ENCODE measurements at places on chromosomes 4 and X.

DNA sequence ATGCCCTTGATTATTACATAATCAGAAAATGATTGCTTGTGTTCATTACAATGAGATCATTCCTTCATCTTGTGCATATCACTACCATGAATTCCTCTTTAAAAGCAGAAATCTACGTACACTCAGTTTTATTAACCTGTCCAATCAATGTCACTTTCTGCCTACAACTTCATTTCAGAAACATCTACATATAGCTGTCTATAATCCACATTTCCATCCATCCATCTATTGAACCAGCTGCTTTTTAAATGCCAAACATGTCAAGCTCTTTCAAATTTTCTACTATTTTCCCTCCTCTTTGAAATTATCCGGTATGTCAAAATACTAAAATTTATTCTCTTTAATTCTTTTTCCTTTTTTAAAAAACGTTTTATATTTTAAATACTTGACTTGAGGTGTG lies 462.0 kb downstream of the GABRG1 start:
- DNase-seq = no peak

GRCh38 chrX:87728024-87728423 lies 210.4 kb downstream of the KLHL4 start:
- no peak for DNase-seq

DNA sequence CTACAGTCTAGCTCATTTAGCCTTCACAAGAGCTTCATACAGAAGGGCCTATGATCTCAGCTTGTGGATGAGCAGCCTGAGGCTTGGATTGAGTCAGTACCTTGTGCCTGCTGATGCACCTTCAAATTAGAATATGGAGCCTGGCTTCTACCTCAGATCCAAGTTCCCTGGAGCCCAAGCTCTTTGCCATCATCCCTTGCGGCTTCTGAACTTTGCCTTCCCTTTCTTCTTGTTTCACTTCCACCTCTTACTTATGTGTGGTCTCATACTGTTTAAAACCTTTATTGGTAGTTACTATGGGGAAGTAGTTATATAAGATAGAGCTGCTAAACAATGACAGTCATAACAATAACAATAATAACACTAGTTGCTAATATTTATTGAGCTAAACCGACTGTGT lies 84.3 kb upstream of the AFF2 start:
- DNase-seq = no peak

DNA sequence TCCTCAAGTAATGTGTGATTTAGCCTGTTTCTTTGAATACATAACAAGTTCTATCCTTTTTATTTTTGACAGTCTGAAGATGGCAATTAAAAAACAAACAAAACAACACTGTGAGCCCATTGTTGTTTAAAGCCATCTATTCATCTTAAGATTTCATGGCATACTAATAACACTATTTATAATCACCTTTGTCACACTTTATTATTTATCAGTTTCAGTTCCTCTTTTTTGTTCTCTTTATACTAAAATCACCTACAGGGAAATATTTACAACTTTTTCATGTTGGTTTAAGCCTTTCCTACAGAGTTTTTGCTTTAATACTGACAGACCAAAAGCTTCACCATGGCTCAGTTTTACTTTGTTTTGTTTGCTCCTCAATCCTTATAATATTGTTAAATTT lies 247.4 kb upstream of the CTSO start:
- DNase-seq = no peak

DNA sequence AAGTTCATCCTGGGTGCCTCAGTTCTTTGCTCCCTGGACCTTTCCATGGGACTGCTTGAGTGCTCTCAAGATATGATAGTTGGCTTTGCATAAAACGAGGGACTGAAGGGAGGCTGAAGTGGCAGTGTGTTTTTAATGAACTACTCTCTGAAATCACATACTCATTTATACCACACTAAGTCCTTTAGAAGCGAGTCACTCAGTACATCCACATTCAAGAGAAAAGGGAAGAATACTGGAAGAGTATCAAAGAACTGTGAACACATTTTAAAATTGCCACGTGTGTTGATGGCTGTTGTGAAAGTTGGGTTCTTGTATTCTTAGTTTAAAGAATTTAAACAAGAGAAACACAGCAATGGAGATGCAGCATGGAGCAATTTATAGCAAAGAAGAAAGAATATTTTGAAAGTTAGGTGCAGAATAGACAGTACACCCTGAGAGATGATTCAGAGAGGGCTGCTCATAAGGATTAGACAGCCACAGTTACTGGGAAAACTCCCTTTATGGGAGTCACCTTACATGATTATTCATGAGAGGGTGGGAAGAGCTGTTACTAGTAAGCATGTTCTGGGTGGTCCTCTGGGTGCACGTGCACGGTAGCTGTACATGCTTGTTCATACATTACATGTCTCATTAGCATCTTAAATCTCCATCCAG lies 380.7 kb downstream of the ADGRL3 start:
- no peak for DNase-seq

DNA sequence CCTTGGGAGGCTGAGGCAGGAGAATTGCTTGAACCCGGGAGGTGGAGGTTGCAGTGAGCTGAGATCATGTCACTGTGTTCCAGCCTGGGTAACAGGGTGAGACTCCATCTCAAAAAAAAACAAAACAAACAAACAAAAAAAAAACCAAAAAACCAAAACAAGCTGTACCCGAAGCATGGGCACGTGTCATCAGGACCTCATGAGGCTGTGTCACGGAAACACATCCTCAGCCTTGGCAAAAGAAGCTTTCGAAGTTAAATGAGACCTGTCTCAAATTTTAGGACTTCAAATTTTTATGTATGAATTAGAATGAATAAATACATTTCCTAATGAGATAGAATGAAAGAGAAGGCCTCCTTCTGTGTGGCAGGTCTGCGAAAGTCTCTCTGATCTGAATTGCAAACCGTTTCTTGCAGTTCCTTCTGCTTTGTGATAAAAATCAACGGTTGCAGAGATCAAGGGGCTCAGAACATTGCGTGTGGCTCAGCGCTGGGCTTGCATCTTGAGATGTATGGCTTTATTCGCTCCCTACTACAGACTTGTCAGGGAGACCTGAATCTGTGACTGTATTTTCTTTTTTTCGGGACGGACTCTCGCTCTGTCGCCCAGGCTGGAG lies 19.5 kb upstream of the CRLF2 start:
- no peak for DNase-seq

DNA sequence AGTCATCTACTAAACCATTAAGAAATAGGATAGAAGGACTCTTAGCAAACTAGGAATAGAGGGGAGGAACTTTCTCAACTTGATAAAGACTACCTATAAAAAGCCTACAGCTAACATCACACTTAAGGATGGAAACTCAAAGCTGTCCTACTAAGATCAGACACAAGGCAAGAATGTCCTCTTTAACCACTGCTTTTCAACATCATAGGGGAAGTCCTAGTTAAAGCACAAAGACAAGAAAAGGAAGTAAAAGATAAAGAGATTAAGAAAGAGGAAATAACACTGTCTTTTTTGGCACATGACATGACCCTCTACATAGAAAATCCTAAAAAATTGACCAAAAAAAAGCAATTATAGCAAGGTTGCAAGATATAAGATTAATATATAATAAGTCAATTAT lies 136.6 kb downstream of the FBXW7 start:
- DNase-seq = no peak

- DNase-seq = no peak
Observed at GRCh38 chrX:29397506-29397905, 810.3 kb downstream of the IL1RAPL1 start.

- DNase-seq = no peak
Observed at GRCh38 chr4:55311792-55312488, 34.1 kb upstream of the SRD5A3 start.

DNA sequence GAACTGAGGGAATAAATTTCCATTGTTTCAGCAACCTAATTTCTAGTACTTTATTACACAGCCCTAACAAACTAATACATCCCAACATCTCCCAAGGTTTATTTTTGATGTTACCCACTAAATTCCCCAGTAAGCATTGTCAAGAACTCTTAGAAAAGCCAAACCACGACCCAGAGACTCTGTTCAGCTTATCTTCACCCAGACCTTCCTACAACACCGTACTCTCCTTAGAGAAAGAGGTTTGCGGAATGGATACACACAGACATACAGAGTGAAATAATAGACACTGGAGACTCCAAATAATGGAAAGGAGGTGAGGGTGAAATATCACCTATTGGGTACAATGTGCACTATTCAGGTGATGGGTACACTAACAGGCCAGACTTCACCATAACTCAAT lies 75.6 kb downstream of the LRBA start:
- no peak for DNase-seq

DNA sequence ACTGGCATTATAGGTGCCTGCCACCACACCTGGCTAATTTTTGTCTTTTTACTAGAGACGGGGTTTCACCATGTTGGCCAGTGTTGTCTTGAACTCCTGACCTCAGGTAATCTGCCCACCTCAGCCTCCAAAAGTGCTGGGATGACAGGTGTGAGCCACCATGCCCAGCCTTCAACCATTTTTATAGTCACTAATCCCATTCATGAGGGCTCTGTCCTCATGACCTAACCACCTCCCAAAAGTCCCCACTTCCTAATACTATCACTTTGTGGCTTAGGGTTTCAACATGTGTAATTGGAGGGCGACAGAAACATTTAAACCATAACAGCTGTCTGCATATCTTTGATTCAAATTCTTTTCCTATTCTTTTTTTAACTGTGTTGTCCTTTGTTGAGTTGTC lies 229.6 kb upstream of the AGA start:
- DNase-seq = no peak

- no peak for DNase-seq
Observed at GRCh38 chr4:161767116-161767515, 396.7 kb downstream of the FSTL5 start.

- peak; percentile 85 for DNase-seq
Observed at GRCh38 chr4:153142700-153143438, 61.4 kb upstream of the TRIM2 start.

- DNase-seq = no peak
Observed at GRCh38 chr4:184328022-184328736, 110.5 kb upstream of the ENPP6 start.

DNA sequence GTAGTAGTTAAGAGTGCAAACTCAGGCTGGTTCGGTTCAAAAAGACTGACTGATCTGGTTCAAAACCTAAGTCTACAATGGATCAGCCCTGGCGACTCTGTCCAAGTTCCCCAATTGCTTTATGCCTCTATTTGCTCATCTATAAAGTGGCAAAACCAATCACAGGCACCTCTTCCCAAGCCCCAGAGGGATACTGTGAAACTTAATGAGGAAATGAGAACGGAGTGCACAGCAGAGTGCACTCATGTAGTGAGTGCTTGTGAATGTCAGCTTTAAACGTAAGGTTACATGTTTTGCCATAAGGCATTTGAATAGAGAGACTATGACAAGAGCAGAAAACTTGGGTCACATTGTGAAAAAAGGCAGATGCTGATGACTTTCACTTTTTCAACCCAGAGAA lies 199.7 kb upstream of the KLF3 start:
- DNase-seq = no peak

- no peak for DNase-seq
Observed at GRCh38 chr4:65747386-65747785, 77.1 kb upstream of the EPHA5 start.

- no peak for DNase-seq
Observed at GRCh38 chr4:48575964-48576363, 85.9 kb downstream of the ZAR1 start.

DNA sequence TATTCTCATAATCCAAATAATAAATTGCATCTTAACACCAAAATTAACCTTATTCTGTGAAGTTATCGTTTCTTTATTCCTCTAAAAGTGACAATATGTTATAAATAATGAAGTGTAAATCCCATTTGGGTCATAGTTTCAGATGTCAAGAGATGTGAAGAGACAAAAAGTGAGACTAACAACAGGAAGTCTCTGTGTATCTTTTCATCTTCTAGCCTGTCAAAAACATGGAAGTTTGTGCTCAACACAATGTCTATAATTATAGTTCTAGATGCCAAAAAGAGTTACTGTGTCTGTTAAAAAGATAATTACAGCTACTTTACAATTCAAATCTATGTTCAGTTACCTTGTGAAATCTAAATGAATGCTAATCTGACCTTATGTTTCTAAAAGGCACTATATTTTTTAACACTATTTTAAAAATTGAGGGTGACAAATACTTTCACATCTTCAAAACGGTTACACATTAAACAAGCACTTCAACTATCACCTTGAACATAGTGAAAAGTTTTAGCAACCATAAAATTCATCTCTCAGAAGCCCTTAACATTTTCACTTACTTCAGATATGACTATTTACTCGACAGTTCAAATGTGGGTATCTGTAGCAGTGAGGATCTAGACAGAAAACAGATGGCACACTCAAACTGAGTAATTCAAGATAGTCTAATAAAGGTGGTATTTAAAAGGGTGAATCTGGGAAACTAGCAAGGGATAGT lies 509.8 kb downstream of the ARAP2 start:
- DNase-seq = no peak

- DNase-seq = no peak
Observed at GRCh38 chr4:140163029-140163810, 9.2 kb upstream of the MAML3 start.

GRCh38 chrX:68842781-68843581 lies 14.2 kb downstream of the EFNB1 start:
- no peak for DNase-seq

- DNase-seq = no peak
Observed at GRCh38 chrX:97308171-97308570, 424.5 kb downstream of the RPA4 start.

- no peak for DNase-seq
Observed at GRCh38 chrX:12026481-12026880, 111.8 kb upstream of the FRMPD4 start.

- no peak for DNase-seq
Observed at GRCh38 chrX:130216320-130216719, 44.6 kb downstream of the RAB33A start.

GRCh38 chr4:129355031-129355430 lies 259.1 kb downstream of the C4orf33 start:
- DNase-seq = no peak

DNA sequence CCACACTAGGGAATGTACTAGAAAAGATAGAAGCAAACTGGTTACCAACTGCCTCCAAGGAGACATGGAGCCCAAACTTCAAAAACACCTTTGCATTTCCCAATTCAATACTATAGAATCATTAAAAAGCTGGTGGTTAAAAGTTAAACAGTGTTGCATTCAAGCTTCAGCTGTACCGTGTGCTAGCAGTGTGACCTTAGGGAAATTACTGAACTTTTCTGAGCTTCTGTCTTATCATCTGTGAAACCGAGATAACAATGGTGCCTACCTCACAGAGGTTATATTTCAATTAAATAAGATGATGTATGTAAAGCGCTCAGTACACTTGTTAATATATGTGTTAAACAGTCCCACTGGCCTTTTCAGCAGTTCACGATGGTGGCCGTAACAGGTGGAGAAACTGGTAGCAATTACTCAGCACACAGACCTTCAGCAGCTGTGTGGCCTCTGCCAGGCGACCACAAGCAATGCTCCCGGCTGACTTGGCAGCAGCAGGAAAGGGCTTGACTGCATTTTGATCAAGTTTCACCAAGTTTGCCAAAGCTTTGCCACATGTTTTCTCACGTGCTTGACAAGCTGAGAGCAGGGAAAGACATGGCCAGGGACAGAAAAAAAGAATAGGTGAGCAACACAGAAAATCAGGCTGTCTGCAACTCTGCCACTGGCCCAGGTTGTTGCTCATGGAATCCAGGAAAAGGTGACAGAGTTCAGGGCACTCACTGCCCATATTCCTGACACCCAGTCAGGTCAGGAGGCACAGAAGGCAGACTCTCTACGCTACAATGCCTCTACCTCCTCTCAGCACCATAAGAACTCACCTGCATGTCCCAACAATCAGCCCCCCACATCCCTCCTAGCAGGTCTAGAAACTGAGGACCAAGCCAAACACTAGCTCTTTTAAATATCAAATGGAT lies 72.1 kb downstream of the PARM1 start:
- DNase-seq = no peak

All from cerebellum (tissue), 4 donors.